ENCODE measurements at places on chromosomes 1 and 21. TPM values are rescaled to one million over a fixed set of nuclear protein-coding genes. Genes with fewer than 3 reads are reported as not detected.

TMEM269 gene
- 0.21 TPM for polyA plus RNA-seq

MAP1LC3C gene
- polyA plus RNA-seq = not detected

SIK1 gene
- 11.8 TPM for polyA plus RNA-seq

SMCP gene
- not detected for polyA plus RNA-seq

LCE1E gene
- polyA plus RNA-seq = 0.12 TPM

YOD1 gene
- 2.5 TPM for polyA plus RNA-seq

CASQ1 gene
- polyA plus RNA-seq = 0.09 TPM

PLA2G2F gene
- polyA plus RNA-seq = not detected

ADAM30 gene
- not detected for polyA plus RNA-seq

NUF2 gene
- 13.6 TPM for polyA plus RNA-seq

RAB3GAP2 gene
- 22.6 TPM for polyA plus RNA-seq

NEGR1 gene
- not detected for polyA plus RNA-seq

IRF6 gene
- polyA plus RNA-seq = not detected

ADAMTS4 gene
- polyA plus RNA-seq = 0.56 TPM

LYPD8 gene
- not detected for polyA plus RNA-seq

SRSF10 gene
- polyA plus RNA-seq = 126 TPM

TNFRSF14 gene
- polyA plus RNA-seq = 70.7 TPM

JMJD4 gene
- 17.3 TPM for polyA plus RNA-seq

BMP8B gene
- polyA plus RNA-seq = 0.48 TPM

VAV3 gene
- polyA plus RNA-seq = 15.9 TPM

NHLH2 gene
- not detected for polyA plus RNA-seq

C4BPB gene
- 266 TPM for polyA plus RNA-seq

OR10J1 gene
- not detected for polyA plus RNA-seq

SZRD1 gene
- 49.1 TPM for polyA plus RNA-seq

EVA1C gene
- 0.34 TPM for polyA plus RNA-seq

CELA2B gene
- not detected for polyA plus RNA-seq

GUCA2B gene
- polyA plus RNA-seq = not detected

POFUT2 gene
- 21.7 TPM for polyA plus RNA-seq

NOL9 gene
- polyA plus RNA-seq = 13.0 TPM

ZNF593OS gene
- polyA plus RNA-seq = not detected

NRAS gene
- 38.6 TPM for polyA plus RNA-seq

KCNK2 gene
- not detected for polyA plus RNA-seq

GRIK1 gene
- polyA plus RNA-seq = not detected

ACOT11 gene
- 2.8 TPM for polyA plus RNA-seq

RNF207 gene
- polyA plus RNA-seq = 17.9 TPM

FCRL2 gene
- not detected for polyA plus RNA-seq

TFF2 gene
- 1.6 TPM for polyA plus RNA-seq

TMEM50A gene
- 61.2 TPM for polyA plus RNA-seq

MSH4 gene
- polyA plus RNA-seq = 0.01 TPM

GPR157 gene
- 23.3 TPM for polyA plus RNA-seq

KRTAP11-1 gene
- polyA plus RNA-seq = not detected

OR2M3 gene
- not detected for polyA plus RNA-seq

PRDM16 gene
- 1.5 TPM for polyA plus RNA-seq

S100A1 gene
- polyA plus RNA-seq = 238 TPM

Measured in HepG2 (cell line).